ENCODE measurements at places on chromosomes 1 and 21.

- DNase-seq = no peak
Measured at GRCh38 chr1:113783254-113784103, 24.2 kb upstream of the PHTF1 start.

DNA sequence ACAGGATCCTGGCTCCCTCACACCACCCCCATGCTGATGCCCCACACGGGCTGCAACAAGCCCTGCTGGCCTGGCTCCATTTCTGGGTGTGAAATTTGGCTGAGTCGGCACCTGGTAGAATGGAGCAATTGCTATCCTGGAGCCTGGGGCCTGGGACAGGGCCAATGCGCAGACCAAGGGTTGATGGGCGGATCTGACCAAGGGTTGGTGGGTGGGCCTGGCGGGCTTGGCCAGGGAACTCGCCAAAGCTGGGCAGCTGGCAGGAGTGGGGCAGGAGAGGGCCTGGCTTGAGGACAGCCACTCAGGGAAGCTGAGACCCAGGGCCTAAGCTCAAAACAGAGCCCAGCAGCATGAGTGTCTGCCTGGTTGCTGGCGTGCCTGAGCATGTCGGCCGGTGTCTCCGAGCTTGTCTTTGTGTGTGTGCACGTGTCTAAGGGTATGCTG is 70.9 kb upstream of the POU3F1 start:
- no peak for DNase-seq

GRCh38 chr1:160665330-160666078 is 18.7 kb upstream of the SLAMF1 start:
- no peak for DNase-seq

DNA sequence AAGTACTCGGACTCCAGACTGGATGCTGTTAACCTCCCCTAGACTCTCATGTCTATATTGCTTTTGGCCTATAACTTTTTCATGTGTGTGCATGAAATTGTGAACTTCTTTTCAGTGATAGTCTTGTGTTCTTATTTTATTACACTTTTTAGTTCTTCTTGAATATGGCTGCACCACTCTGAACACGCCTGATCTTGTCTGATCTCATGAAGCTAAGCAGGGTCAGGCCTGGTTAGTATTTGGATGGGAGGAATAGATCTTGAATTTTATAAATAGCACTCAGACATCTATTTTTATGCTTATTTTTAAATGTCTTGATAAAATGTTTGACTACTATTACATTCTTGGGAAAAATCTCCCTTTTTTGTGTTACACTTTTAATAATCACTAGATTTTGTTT is 22.4 kb downstream of the TCP10L start:
- no peak for DNase-seq

GRCh38 chr1:200332716-200333115 is 77.1 kb downstream of the ZNF281 start:
- no peak for DNase-seq

DNA sequence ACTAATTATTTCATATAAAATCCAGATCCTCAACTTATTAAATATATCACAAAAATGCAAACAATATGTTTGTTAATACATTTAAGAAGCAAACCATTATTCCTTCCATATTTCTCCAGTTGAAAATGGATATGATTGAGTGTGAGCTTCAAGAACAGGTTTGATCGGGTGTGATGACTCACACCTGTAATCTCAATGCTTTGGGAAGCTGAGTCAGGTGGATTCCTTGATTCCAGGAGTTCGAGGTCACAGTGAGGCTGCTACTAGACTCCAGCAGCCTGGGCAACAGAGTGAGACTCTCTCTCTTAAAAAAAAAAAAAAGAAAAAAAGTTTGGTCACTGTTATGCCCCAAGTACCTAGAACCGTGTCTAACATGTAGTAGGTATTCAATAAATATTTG is 42.9 kb upstream of the RRP15 start:
- DNase-seq = no peak

DNA sequence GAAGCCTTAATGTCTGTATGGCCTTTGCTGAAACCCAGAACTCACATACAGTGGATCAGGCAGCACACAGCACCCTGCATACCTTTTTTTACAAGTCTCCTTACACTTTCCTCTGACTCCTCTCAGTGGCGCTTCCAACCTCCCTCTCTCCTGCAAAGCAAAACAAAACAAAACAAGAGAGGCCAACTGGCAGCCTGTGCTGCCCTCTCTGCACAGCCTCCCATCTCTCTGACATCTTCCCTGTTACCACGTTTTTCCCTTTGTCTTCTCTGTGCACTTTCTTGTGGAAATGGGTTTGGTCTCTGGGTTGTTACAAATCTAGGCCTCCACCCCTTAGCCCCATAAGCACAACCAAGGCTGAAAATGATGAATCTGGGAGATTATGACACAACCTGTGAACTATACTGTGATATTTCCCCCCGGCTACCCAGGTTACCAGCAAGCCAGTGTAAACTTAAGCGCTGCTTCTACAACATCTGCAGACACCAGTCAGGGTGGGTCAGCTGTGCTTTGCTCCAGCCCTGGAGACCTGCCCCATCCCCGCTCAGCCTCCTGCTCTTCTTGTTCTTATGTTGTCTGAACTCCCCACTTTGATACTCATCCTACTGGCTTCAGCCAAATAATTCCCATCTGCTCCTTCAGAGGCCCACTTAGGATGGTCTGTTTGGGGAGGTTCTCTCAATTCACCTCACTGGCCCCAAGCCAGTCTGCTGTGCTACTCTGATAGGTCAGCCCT is 54.9 kb upstream of the FMOD start:
- no peak for DNase-seq

- no peak for DNase-seq
Measured at GRCh38 chr21:36288651-36289243, 31.2 kb upstream of the MORC3 start.

GRCh38 chr21:45403825-45404729 is 888 bp upstream of the COL18A1 start:
- DNase-seq = no peak

DNA sequence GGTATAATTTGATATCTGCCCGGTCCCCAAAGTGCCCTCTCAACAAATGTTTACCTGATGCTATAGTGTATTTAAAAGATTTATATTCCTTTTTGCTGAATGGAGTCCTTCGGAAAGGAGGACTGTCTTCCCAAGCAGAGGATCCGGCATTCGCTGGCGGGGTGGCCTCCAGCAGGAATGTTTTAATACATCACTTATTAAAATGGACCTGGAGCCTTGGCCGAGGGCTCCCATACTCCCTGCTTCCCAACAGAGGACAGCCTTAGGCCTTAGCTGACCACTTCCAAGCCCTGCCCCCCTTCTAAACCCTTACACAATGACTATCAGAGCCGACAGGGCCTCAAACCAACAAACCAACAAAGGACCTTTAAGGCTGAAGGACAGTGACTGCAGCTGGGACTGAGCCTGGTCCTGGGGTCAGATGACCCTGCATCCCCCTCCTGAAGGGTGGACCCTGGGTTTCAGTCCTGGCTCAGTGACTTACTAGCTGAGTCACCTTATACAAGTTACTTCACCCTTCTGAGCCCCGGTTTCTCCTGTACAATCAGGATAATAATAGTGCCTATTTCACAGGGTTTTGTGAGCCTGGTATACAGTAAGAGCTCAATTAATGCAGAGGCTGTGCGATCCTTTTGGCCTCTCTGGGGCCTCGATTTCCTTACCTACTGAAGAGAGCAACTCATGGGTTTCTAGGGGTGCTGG is 5.6 kb downstream of the CAMK2N1 start:
- no peak for DNase-seq

- DNase-seq = no peak
Measured at GRCh38 chr1:226428348-226428747, 20.5 kb upstream of the PARP1 start.

DNA sequence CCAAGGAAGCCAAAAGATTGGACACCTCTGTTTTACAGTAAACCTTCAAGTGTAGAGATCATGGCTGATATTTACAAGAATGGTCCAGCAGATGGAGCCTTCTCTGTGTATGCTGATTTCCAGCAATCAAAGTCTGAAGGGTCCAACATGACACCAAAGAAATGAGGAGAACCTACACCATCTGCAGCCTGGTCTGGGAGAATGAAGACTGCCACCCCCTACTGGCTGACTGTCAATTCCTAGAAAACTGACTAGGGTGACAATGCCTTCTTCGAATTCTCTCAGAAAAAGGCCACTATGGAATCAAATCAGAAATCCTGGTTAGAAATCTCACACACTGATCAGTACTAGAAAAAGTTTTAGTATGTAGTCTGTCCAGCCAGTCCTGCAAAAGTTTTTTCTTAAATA is 83.3 kb downstream of the CDC42BPA start:
- DNase-seq = no peak

GRCh38 chr1:28591708-28592320 is at the start of gene RAB42:
RAB42 (plus strand) TSS chr1:28592265; CDS start chr1:28592512, 247 bp downstream.
- DNase-seq = no peak

DNA sequence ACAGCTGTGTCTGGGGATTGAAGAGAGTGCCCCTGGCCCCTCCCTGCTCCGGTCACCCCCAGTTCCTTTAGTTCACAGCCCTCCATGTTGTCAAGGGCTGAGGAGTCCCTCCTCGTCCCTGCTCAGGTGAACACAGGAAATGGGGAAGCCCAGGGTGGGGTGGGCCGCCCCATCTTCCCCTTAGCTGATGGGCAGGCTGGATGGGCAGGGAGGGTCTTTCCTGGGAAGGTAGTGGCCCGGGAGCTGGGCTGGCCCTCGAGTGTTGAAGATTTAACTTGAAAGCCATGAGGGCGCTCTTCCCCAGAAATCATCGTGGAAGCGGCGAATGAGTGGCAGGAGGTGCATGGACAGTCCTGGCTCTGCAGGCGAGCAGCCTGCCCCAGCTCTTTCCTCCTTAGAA is 18.3 kb upstream of the NPHP4 start:
- DNase-seq = no peak

GRCh38 chr1:158101927-158102326 is 78.8 kb upstream of the CD1D start:
- no peak for DNase-seq

GRCh38 chr21:20250337-20250736 is 747.9 kb upstream of the NCAM2 start:
- DNase-seq = no peak

GRCh38 chr21:43596616-43597015 is 62.7 kb downstream of the HSF2BP start:
- no peak for DNase-seq

DNA sequence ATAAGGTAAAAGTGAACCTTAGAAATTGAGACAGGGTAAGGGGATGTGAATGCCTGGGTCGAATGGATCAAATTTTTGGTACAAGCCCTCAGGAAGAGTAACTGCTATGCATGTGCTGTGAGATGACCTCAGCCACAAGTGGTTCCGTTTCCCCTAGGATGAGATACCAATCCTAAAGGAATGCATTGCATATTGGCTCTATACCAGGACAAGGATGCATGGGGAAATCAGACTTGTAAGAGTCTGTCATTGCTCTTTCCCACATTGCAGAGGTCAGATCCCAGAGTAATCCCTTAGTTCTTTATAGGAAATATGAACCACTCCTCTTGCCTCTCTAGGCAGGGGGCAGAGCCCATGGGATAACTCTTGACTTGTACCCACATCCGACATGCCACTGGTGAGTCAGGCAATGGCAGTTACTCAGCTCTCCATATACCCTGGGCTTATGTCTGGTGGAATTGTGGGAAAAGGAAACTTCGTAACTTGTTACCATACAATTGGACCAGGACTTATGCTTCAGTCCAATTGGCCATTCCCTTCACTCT is 428.3 kb upstream of the ZRANB2 start:
- no peak for DNase-seq

DNA sequence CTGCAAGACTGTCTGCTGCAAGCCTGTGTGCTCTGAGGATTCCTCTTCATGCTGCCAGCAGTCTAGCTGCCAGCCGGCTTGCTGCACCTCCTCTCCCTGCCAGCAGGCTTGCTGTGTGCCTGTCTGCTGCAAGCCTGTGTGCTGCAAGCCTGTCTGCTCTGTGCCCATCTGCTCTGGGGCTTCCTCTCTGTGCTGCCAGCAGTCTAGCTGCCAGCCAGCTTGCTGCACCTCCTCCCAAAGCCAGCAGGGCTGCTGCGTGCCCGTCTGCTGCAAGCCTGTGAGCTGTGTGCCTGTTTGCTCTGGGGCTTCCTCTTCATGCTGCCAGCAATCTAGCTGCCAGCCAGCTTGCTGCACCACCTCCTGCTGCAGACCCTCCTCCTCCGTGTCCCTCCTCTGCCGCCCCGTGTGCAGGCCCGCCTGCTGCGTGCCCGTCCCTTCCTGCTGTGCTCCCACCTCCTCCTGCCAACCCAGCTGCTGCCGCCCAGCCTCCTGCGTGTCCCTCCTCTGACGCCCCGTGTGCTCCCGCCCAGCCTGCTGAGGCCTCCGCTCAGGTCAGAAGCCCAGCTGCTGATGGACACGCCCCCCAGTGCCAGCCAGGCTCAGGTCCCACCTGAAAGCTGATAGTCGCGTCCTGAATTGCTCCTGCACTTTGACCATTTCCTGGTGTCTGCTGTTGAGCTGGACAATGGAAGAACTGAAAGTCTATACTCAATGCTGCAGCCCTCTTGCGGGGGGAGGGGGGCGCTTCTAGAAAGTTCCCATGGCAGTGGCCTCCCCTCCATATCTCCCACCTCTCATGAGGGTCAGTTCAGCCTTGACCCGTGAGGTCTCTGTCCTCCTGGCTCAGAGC is 1.2 kb downstream of the KRTAP10-4 start:
- no peak for DNase-seq

GRCh38 chr1:109020693-109021257 is 21.1 kb downstream of the WDR47 start:
- no peak for DNase-seq

- no peak for DNase-seq
Measured at GRCh38 chr1:8690253-8690525, 127.3 kb downstream of the RERE start.

GRCh38 chr1:158939180-158939579 is 7.8 kb downstream of the PYHIN1 start:
- DNase-seq = no peak

DNA sequence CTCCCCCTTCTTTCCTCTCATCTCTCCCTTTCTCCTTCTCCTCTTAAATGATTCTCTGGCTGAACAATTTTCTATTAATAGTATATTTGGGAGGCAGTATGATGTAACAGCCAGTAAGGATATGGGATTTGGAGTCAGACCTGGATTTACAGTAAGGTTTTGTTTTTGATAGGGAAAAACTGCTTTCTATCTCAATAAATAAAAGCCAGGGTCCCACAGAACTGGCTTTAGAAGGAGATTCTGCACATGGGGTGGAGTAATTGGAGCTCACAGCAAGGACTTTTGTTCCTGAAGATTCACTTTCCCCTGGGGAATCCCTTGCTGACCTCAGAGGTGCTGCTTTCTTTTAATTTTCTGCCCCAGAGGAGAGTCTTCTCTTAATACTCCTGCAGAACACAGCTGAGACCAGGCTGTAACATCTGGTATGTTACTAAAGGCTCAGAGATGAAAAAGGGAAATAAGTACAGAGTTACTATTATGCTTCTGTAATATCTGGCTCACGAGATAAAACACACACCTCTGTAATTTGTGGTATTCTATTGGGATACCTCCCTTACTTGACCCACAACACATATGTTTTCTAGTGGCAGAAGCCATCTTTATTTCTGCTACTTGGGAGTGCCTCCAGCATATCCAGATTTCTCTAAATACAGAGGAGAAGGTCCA is 13.4 kb downstream of the EPB41 start:
- DNase-seq = no peak

- no peak for DNase-seq
Measured at GRCh38 chr1:243474906-243475305, 219.1 kb downstream of the SDCCAG8 start.

GRCh38 chr1:25808481-25809244 is 8.7 kb downstream of the SELENON start:
- DNase-seq = no peak
